ENCODE measurements at places on chromosomes 6 and 20.

DNA sequence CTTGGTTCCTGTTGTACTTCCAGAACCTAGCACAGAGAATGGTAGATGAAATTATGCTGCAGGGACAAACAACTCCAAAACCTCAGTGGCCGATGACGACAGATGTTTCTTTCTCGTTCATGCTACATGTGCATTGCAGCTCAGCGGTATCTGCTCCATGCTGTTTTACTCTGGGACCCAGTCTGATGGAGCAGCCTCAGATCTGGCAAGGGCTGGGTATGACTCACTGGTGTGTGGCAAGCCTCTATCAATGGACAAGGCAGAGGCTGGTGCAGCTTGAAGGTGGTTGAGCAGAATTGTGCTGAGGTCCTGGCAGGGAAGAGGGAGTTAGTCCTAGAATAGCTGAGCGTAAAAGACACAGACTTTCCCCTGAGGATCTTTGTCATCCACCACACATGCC, 10.3 kb upstream of the BLCAP start:
- DNase-seq = no peak

- no peak for DNase-seq
Observed at GRCh38 chr6:121838842-121839241, 403.4 kb downstream of the GJA1 start.

- DNase-seq = no peak
Observed at GRCh38 chr6:88157106-88157505, 9.0 kb downstream of the CNR1 start.

DNA sequence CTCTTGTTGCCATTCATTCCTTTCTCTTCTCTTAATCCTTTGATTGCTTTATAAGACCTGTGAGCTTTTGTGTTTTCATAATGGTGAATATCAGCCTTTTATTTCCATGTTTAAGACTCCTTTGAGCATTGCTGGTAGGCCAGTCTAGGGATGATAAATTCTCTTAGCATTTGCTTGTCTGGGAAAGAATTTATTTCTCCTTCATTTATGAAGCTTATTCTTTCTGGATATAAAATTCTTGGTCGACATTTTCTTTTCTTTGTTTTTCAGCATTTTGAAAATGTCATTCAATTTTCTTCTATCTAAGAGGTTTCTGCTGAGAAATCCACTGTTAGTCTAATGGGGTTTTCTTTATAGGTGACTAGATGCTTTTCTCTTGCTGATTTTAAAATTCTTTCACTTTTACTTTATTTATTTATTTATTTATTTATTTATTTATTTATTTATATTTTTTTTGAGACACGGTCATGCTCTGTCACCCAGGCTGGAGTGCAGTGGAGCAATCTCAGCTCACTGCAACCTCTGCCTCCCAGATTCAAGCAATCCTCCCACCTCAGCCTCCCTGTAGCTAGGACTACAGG, 15.0 kb downstream of the ARFGEF3 start:
- DNase-seq = no peak

- DNase-seq = no peak
Observed at GRCh38 chr6:2077826-2078225, 167.6 kb downstream of the GMDS start.

GRCh38 chr20:63156221-63156671, 59.7 kb downstream of the YTHDF1 start:
- DNase-seq = no peak

DNA sequence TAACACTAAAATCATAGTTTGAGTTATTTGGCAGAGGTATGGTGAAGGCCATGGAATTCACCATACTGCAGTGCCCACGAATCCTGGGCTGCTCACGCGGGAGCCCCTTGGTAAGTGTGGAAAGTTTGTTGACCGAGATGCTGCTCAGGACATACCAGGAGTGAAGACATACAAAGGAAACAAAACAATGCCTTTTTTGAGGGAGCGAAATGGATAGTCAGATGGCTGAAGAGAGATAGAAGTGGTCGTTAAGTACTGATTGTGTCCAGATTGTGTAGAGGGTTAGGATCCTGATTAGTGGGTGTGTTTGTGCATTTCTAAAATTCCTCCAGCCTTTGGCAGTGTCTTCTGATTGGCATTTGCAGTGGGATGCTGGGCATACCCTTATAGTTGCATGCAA, 83.0 kb downstream of the SOBP start:
- no peak for DNase-seq

DNA sequence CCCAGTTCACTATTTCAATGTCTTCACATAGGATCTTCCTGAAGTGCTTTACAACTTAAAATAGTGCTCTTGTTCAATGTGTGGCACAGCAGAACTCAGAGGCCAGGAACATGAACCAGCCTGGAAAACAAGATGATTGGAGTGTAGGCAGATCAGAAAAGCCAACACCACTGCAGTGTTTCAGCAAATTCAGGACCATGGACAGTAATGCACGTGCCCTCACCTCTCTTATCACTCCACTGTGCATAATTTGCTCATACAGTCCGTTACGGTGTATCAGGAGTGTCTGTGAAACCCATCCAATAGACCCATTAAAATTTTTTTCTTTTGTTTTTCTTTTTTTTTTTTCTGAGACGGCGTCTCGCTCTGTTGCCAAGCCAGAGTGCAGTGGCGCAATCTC, 27.6 kb upstream of the HACE1 start:
- no peak for DNase-seq

- DNase-seq = no peak
Observed at GRCh38 chr6:75602246-75603105, 796 bp downstream of the SENP6 start.

DNA sequence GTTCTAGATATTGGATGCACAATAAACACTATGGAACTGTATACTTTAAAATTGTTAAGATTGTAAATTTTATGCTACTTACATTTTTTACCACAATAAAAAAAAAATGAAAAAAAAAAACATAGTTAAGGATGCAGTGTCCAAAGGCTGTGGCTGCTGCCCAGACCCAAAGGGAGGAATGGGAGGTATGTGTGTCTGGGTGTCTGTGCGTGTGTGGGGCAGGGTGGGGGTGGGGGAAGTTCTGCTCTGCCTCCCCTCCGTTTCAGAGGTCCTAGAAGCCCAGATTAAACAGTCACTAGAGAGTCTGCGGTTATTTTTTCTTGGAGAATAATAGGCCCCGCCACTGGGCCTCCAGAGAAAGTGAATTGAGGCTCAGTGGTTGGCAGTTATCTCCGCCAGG, 136.4 kb upstream of the ARMC2 start:
- no peak for DNase-seq

GRCh38 chr6:109977791-109978173, 329 bp upstream of the GPR6 start:
- DNase-seq = no peak

- no peak for DNase-seq
Observed at GRCh38 chr20:58307270-58307669, 2.2 kb upstream of the RAB22A start.

DNA sequence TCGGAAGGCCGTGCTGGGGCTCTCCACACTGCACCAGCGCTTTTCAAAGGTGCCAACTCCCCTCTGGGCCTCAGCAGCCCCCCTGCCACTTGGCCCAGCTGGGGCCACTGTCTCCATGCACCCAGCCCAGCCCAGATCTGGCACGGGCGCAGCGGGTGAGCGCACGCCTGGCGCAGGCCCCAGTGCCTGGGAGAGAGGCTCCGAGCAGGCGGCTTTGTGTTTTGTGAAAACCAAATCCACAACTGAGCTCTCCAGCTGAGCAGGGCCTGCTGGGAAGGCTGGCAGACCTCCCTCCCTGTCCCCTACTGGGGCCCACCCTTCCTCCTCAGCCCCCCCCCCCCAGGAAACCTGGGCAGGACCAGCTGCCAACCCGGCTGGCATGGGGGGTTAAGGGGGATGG, 17.0 kb downstream of the MDGA1 start:
- no peak for DNase-seq

GRCh38 chr6:158826819-158827501, 7.8 kb upstream of the EZR start:
- DNase-seq = no peak

DNA sequence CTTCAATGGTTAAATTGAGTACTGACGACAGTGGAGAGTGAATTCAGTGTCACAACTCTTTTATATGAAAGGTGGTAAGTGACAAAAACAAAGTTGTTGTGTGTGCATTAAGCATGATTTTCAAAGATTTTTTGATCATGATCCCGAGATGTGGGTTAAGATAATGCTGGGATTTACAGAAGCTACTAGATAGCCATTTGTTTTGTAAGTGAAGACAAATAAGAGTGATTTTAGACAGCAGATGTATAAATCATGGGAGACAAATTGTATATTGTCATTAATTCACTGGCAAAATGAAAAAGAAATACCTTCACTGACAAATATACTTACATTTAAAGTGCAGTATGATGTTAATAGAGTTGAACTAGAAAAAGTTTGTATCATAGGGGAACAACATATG, 6.1 kb downstream of the ADGRB3 start:
- no peak for DNase-seq

- DNase-seq = no peak
Observed at GRCh38 chr6:37007340-37008043, 2.0 kb downstream of the FGD2 start.

DNA sequence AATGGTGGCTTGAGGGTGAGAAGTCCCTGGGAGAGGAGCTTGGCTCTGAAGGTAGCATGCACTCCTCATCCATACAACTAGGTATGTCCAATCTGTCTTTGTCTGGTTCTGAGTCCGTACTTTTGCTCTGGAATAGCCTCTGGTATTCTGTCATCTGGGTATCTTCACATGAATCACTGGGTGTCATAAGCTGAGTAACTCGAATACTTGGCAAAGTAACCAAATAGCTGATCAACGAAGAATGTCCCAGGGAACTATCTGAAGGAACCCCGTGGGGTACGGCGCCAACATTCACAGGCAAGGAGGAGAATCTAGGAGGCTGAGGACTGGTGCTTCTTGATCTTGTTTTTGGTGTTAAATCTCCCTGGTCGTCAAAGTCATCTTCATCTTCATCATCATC, 184.8 kb downstream of the HIVEP2 start:
- DNase-seq = no peak

DNA sequence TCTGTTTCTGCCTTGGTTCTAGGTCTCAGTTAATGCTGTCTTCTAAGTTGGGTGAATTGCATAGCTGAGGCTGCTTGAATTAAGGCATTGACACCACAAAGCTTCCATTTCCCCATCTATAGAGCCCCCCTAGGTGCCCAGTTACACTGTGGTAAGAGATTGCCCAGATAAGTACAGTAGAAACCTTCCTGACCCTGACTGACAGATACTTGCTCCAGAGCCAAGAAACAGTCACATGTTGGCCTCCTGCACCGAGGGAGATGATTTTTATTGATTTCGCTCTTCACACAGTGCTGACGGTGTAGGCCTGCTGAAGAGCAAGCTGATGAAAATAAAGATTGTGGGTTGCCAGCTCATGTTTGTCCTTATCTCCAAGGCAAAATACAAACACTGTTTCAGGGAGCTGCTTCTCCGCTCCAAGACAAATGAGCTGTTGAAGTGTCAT, 67.9 kb downstream of the TRMT11 start:
- no peak for DNase-seq

- DNase-seq = no peak
Observed at GRCh38 chr6:149484733-149485700, at the start of gene ZC3H12D. Gene ZC3H12D, minus strand, starts transcription at chr6:149485014. Its CDS starts 10,471 bp downstream, at chr6:149474543.

- no peak for DNase-seq
Observed at GRCh38 chr20:34651200-34651599, 25.7 kb downstream of the PIGU start.

DNA sequence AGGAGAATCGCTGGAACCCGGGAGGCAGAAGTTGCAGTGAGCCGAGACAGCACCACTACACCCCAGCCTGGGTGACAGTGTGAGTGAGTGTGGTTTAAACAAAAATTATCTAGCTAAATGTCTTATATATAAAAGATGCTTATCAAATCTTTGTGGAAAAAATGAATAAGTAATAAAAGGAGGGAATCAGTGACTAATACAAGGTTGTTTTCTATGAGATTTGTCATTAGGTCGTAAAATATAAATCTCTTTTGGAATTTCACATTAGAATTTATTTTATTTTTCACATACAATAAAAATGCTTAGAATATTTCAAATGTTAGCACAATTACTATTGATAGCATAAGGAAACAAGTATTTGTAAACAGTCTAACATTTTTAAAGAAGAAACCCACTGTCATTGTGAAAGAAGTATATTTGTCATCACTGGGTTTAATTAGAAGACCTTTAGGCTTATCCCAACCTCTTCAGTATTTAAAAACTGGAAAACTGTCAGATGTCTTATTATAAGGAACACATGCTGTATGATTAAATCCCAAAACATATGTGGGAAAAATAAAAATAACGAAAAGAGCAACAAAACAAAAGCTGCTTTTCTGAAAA, 47.1 kb downstream of the ASCC3 start:
- no peak for DNase-seq

DNA sequence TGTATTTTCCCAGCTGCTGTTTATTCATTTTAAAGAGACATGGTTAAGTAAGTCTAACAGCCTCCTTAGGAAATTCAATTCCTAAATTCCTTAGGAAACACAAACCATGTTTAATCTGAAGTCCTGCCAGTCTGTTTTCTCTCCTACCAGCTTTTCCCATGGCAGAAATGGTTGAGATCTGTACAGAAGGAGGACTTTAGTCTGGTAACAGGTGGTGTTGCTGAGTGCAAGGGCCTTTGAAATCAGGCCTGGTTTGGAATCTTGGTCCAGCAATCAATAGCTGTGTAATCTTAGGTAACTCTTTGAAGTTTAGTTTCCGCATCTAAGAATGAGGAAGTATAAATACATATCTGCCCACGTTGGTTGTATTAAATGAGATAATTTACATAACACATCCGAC, 232.5 kb downstream of the LAMA2 start:
- DNase-seq = no peak

DNA sequence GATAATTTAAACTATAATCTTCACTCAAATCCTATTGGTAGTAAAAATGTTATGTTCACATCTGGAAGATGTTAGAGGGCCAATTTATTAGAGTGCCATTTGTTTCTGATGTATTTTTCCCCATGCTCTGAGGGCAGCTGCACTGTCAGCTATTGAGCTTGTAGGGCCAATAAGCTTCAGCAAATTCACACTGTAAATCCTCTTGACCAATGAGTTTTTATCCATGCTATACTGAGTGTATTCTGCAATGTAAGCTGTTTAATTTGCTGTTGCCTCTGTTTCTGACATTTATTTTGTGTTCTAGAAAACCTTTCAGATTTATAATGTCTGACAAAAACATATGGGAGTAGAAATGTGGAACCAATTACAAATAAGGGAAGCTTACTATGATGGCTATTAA, 62.6 kb downstream of the OGFRL1 start:
- no peak for DNase-seq

- no peak for DNase-seq
Observed at GRCh38 chr20:20719411-20719810, 7.0 kb upstream of the RALGAPA2 start.

Measured in NCI-H510A treated with DMSO at 0.1 percent for 48 hours (cell line).